ENCODE measurements at places on chromosomes 7 and 10. TPM values are rescaled to one million over a fixed set of nuclear protein-coding genes. Genes with fewer than 3 reads are reported as not detected.

The MUC12 gene
- total RNA-seq, result not detected

The NEUROG3 gene
- not detected for total RNA-seq

The HOXA3 gene
- total RNA-seq, result 6.1 TPM

The PAX2 gene
- 3.9 TPM for total RNA-seq

The OR2A1 gene
- total RNA-seq, result not detected

The HTR5A gene
- total RNA-seq, result not detected

The CHCHD1 gene
- 38.7 TPM for total RNA-seq

DNA sequence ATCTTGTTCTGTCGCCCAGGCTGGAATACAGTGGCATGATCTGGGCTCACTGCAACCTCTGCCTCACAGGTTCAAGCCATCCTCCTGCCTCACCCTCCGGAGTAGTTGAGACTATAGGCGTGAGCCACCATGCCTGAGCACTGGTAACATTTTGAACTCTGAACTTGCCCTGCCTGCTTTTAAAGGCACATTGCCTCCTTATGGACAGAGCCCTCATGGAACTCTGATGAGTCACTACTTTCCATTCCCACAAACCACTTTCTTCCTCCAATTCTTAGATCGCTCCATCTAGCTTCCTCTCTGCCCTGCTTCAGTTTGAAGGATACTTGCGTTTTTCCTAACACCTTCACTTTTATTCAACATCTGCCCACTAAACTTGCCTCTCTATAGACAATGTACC is 38.1 kb downstream of the PRPS1L1 start:
- DNase-seq, result no peak

GRCh38 chr10:114057855-114058254 is 14.2 kb downstream of the ADRB1 start:
- no peak for DNase-seq

DNA sequence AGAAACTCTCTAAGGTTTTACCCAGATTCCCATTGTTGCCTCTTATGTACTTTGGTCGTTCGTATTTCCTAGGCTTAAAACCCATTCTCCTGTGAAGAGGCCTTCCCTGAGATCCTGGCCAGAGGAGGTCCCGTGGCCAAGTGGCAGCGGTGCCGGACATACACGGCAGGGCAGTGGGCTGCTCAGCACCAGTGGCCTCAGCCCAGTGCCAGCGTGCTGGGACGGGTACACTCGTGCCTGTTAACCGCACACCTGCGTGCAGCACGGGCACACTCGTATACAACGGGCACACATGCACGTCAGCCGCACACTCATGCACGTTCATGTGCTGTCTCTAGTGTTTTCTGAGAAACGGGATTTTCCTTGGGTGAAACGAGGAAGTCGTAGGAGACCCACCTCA is 40.2 kb downstream of the FOXK1 start:
- DNase-seq, result no peak

- DNase-seq, result no peak
Observed at GRCh38 chr10:69065406-69066361, 22.2 kb upstream of the SRGN start.

GRCh38 chr10:100433253-100434240 is 29.3 kb upstream of the WNT8B start:
- DNase-seq, result peak; percentile 95

- no peak for DNase-seq
Observed at GRCh38 chr7:16934722-16935340, 53.0 kb upstream of the AGR3 start.

- DNase-seq, result no peak
Observed at GRCh38 chr10:98224996-98225395, 43.0 kb downstream of the LOXL4 start.

GRCh38 chr10:45407542-45407941 is 33.5 kb downstream of the ALOX5 start:
- no peak for DNase-seq

DNA sequence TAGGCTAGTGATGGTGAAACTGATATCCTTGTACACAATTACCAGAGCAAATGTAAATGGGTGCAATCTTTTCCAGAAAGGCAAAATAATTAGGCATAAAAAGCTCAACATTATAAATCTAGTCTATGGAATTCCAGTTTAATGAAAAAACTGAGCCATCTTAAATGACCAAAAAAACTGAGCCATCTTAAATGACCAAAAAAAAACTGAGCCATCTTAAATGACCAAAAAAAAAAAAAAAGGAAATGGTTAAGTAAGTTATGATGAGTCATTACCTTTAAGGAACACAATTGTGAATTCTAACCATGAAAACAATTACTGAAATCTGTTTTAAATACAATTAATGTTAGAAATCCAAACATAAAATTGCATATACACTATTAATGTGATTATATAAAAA is 25.3 kb downstream of the USP6NL start:
- no peak for DNase-seq

GRCh38 chr10:32961895-32962369 is 3.9 kb upstream of the ITGB1 start:
- peak; percentile 92 for DNase-seq

DNA sequence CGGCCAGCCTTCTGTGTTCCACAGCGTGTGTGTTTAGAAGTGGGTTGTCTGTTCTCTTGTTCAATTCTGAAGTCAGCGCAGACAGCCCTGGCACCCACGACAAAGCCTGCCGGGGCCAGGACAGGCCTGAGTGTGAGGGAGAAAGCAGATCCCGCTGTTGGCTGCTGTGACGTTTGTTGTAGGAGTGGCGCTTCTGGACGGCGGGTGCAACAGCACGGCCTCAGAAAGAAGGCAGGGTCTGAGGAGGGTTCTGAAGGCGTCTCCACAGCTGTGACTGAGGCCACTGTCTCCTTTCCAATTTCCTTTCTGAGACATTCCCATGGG is 76.2 kb downstream of the VIPR2 start:
- no peak for DNase-seq

GRCh38 chr7:111528331-111528730 is 34.0 kb downstream of the IMMP2L start:
- DNase-seq, result no peak

DNA sequence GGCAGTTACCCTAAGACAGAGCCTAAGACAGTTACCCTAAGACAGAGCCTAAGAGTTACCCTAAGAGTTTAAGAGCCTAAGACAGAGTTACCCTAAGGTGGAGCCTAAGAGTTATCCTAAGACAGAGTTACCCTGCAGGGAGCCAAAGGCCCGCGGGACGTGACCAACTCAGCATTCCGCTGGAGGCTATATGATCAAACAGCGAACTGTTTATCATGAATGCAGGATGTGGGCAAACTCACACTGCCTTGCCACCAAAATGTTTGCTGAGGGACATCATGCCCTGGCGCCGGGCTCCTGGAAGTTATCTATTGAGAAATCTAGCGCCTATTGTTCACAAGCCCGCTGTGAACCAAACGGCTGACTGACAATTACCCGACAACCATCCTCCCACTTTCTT is 49.9 kb downstream of the BLVRA start:
- no peak for DNase-seq

DNA sequence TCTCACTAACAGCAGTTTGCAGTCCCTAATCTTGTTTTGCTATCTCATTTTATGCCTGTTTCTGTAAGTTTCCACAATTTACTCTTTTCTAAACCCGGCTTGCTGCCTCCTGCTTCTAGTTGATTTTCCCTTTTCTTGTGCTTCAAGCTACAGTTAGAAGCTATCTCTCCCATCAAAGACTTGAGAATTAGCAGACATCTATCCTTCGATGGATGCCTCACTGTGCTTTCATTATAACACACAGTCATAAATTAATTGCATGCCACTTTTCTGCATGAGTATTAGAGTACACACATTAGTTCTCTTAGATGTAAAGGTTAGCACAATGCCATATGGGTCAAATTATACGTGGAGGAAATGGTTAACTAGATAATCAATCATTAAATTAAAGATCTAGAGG is 48.7 kb downstream of the SEMA3A start:
- DNase-seq, result no peak

GRCh38 chr7:129958643-129959470 is 6.1 kb upstream of the UBE2H start:
- no peak for DNase-seq

DNA sequence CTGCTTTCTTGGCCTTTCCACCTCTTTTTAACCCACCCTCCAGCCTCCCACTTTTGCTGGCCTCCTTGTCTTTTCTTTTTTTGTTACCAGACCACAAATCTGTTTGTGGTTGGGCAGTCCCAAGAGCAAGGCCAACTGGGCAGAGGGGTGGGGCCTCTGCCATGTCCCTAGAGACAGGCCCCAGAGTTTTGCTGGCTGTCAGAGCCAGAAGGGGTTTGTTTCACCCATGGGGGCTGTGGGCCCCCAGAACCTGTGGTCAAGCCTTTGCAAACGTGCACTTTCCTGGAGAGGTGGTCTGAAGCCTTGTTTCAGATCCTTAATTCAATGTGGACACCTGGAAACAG is 10.3 kb downstream of the ZMIZ1 start:
- no peak for DNase-seq

GRCh38 chr7:135536150-135536549 is 21.6 kb upstream of the NUP205 start:
- no peak for DNase-seq

- no peak for DNase-seq
Observed at GRCh38 chr10:120741396-120741795, 109.8 kb upstream of the WDR11 start.

- DNase-seq, result no peak
Observed at GRCh38 chr7:126783613-126784012, 469.1 kb downstream of the GRM8 start.
